Dermis lymphatic vessel endothelial cell (primary cell): ENCODE measurements at places on chromosomes 2 and 18. TPM values are rescaled to one million over a fixed set of nuclear protein-coding genes. Genes with fewer than 3 reads are reported as not detected.

The ALPG gene
- total RNA-seq: not detected in 2 replicates

The AP1S3 gene
- total RNA-seq: 0.65 and 0.95 TPM in 2 replicates

The CASP10 gene
- total RNA-seq: 36.3 and 44.4 TPM in 2 replicates

The ASB18 gene
- not detected in 2 replicates for total RNA-seq

The TMEM214 gene
- 17.0 and 23.1 TPM in 2 replicates for total RNA-seq

The TCF23 gene
- not detected in 2 replicates for total RNA-seq

The POTEE gene
- 0.17 and 1.1 TPM in 2 replicates for total RNA-seq
